ENCODE measurements at places on chromosomes 2 and 18.

DNA sequence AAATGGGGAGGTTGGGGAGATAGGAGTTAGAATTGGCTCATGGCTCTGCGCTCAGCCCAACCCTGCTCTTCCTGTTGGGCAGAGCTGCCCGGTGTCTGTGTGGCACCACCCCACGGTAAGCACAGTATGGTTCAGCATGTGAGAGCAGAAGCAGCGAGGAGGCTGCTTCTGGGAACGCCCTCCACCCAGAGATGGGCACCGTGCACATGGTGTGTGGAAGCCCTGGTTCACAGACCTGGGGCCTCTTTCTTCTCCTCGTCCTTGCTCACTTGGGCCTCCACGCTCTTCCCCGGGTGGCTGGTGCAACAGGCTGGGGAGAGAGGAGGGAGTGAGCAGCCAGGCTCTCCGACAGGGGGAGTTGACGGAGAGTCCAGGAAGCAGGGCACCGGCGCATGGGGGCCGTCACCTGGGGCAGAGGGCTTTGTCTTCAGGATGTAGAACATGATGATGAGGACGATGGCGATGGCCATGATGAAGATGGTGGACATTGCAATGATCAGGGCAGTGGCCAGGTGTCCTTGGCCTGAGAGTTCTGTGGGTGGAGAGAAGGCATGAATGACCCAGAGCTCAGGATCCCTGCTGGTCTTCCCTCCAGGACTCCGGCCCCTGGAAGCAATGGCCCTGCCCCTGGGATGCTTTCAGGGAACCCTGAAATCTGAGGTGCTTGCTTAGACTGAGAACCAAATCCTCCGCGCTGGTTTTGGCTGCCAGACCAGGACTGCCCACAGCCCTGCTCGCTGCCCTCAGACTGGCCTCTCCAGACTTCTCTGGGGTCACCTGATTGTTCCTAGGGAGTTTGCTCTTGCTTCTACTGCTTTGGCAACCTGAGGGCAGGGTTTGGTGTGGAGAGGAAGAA, 78.3 kb downstream of the EDAR start:
- DNase-seq: no peak

GRCh38 chr2:5188636-5189035, 503.5 kb upstream of the SOX11 start:
- no peak for DNase-seq

GRCh38 chr2:40289771-40290404, 162.0 kb downstream of the SLC8A1 start:
- no peak for DNase-seq

GRCh38 chr2:235598026-235598425, 104.2 kb downstream of the AGAP1 start:
- DNase-seq: no peak

DNA sequence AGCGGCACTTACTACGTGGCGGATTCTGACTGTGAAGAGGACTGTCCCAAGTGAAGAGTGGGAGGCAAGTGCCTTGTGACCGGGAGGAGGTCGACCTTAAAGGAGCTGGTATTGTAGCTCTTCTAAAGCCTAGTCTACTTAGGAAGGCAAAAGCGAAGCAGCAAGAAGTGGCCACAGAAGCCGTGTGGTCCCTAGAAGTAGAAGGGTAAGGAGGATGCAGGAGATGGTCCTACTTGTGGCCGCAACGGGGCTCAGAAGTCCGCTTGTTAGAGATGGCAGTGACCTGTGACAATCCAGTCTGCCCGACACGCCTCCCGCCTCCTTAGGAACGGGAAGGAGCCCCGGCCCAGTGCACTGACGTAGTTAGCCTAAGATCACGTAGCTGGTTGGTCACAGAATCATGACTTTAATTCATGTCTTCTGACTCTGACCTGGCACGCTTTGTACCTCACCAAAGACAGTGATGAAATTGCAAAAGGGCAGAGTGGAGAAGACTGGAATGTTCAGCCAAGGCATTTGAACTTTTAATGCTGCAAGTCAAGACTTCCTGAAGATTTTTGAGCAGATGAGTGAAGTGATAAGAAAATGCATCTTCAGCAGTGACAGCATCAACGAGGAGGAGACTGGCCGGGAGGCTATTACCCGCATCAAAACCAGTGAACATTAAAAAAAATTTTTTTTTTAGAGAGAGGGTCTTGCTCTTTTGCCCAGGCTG, 749 bp upstream of the EIF2AK3 start:
- DNase-seq: peak; percentile 81

DNA sequence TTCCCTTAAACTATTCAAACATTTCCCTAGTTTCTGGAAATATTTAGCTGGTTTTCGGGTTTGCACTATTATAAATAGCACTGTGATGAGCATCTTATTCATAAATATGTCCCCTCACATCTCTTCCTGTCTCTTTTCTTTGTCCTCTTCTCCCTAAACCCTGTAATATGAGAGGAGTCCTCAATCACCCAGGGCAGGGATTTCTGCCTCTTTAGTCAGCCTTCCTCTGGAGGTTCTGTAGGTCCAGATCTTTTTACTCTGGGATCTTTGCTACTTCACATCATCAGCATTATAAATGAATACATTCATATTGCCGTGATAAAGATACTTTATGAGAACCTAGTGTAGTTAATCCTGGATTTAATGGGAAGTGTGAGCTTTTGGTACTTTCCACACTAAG, 87.9 kb upstream of the TTN start:
- DNase-seq: no peak

DNA sequence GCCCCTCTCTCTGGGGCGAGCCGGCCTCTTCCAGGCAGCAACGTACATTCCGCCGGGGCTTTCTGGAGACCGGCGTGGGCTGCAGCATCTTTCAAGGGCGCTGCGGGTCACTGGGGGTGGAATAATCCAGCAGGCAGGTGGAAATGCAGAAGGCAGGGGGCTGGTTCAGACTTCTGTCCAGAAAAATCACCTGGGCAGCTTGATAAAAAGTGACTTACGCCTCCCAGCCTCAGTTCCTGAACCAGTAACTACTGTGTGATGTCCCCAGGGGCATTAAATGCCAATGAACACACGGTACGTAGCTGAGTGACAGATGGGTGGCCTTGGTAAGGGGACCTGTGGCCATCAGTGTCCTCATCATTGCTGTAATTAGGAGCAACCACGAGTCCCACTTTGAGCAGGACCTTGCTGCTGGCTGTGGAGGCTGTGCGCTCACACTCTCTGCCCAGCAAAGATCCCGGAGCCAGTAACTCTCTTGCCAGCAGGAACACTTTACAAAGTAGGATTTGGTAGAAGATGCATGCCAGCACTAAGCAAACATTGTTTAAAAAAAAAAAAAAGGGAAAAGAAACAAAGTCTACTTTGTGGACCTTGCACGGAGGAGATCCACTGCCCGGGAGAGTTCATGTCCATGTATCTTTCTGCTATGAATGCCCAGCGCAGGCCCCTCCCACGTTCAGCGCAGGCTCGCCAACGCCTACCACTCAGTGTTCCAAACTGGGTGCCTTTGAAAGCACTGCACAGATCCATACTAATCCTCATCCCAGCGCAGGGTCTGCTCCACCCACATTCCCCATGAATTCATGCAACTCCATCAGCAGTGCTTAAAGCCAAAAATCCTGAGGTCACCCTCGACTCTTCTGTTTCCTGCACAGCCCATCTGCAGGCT, 177.3 kb downstream of the HDAC4 start:
- DNase-seq: no peak

DNA sequence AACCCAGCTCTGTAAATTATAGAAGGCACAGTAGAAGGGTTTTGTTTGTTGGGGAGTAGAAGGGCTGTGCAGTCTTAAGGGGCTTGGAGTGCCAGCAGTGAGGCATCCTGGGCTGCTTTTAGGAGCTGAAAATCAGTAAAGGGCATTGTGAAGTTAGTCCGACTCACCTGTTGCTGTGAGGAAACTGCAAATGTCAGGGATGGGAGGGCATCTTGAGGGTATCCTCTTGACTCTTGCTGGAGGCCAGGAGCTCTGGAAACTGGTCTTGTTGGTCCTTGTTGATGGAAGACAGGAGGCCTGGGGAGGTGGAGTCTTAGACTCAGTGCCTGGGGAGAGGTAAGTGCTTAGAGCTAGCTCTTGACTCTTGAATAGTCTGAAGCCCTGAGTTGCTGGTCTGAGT, 14.1 kb downstream of the CEP192 start:
- no peak for DNase-seq

- DNase-seq: no peak
Measured at GRCh38 chr2:113799375-113799774, 42.9 kb upstream of the SLC35F5 start.

DNA sequence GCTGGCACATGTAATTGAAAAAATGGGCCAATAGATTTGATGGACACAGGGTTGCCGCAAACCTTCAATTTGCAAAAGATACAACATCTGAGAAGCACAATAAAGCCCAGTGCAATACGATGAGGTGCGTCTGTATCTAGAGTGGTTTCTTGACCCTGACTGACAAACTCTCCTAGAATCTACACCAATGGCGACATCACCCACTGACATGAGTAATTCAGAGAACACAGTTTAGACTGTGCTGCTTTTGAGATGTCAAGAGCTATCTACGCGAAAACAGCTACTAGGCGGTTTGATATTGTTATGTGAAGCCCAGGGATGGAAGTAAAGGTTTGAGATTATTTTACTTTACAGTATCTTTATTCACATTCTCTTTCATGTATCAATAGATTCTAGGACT, 104.9 kb downstream of the EIPR1 start:
- no peak for DNase-seq

DNA sequence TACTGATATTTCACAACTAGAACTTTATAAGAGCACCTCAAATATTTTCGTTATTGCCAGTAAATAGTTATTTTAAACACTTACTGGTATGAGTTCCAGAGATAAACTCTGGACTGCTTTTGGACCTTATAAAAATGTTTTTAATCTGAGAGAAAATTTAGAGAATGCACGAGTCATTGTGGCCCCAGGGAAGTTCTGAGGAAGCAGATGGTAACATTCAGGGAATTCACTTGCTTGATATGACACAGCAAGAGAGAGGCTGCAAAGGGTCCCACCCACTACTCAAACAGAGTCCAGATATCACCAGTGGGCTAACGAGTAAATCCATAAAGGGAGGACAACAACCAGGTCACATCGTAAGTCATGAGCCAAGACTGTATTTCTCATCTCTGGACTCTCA, 526.8 kb downstream of the TDRD15 start:
- no peak for DNase-seq

DNA sequence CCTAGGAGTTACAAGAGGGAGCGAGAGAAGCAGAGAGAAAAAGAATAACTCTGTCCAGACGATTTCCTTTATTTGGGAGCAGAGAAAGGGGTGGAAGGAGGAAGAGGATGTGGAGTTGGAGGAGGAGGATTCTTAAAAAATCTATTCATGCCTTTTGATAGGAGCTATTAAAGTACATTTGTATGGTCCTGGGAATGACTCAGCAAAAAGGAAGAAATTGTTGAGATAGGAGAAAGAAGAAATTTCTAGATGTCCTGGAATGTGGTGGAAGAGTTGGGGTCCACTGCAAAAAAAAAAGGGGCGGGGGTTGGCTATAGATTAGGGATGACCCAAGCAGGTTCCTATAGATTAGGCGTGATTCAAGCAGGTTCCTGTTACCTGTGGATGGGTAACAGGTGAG, 32.4 kb upstream of the RPRM start:
- no peak for DNase-seq

- DNase-seq: peak; percentile 57
Measured at GRCh38 chr18:59268721-59269562, 4.3 kb downstream of the RAX start.

- peak; percentile 89 for DNase-seq
Measured at GRCh38 chr2:41847744-41848441, 199.9 kb upstream of the PKDCC start.

DNA sequence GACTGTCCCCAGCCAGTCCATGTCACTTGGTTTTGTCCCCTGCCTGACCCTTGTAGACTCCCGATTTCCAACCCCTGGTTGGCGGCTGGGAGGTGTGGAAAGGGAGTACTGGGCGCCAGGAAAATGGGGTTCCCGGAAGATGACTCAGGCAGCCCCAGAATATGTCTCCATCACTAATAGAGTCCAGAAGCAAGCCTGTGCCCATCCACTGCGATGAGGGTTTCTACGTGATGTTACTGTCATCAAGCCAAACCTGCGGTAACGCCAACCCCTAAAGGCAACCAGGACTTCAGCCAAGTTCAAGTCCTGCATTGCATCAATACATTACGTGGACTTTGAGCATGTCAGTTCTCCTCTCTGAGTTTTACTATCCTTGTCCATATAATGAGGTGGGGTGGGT, 62.0 kb upstream of the TAF1B start:
- no peak for DNase-seq

GRCh38 chr2:179614121-179614520, 247.3 kb downstream of the ZNF385B start:
- no peak for DNase-seq

GRCh38 chr18:8767340-8767739, 62.0 kb downstream of the MTCL1 start:
- no peak for DNase-seq

GRCh38 chr2:17752246-17752645, 1.4 kb downstream of the SMC6 start:
- no peak for DNase-seq

DNA sequence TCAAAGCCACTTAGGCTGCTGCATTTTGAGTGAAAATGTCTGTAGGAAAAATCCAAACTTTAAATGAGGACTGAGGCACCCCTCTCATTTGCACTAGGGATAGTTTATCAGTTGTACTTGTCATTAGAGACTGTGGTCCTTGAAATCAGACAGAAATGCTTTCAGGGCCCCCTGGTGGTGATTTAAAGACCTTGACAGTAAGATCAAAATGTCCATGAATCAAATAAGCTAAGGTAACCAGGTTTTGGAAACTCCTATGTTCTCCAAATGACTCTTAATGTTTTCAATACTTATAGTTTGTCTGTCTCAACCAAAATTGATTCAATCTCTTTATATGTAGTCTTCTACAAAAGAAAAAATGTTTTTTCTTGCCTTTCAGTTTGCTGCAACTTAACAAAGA, 28.8 kb upstream of the DDX18 start:
- peak; percentile 54 for DNase-seq

DNA sequence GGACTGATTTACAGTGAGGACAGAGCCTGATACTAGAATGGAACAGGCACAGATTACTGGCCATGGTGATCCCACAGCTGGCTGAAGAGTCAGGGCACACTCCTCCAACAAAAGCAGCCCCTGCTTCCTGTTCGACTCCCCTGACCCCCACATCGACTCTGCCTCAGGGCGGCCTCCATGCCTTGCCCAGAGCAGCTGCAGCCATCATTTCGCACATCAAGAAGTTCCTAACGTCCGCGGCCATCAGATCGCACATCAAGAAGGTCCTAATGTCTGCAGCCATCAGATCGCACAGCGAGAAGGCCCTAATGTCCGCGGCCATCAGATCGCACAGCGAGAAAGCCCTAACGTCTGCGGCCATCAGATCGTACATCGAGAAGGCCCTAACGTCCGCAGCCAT, 192.8 kb upstream of the PXDN start:
- no peak for DNase-seq

- DNase-seq: no peak
Measured at GRCh38 chr18:78893281-78894032, 86.2 kb upstream of the SALL3 start.

DNA sequence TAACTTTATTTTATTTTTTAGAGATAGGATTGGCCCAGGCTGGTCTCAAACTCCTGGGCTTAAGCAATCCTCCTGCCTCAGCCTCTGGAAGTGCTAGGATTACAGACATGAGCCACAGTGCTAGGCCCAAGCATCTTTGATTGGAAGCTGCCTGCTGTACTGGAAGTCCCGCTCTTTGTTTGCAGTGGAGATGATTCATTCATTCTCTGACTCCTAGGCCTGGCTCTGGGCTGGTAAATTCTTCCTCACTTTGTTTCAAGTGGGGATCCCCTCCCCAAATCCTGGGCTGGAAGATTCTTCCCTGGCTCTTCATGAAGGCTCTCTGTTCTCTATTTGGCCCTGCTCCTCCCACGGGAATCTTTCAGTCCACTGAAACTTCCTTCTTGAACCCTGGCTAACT, 81.9 kb downstream of the NEURL3 start:
- no peak for DNase-seq

- no peak for DNase-seq
Measured at GRCh38 chr18:213966-214365, 53.9 kb downstream of the THOC1 start.
